ENCODE measurements at places on chromosomes 5 and 9.

DNA sequence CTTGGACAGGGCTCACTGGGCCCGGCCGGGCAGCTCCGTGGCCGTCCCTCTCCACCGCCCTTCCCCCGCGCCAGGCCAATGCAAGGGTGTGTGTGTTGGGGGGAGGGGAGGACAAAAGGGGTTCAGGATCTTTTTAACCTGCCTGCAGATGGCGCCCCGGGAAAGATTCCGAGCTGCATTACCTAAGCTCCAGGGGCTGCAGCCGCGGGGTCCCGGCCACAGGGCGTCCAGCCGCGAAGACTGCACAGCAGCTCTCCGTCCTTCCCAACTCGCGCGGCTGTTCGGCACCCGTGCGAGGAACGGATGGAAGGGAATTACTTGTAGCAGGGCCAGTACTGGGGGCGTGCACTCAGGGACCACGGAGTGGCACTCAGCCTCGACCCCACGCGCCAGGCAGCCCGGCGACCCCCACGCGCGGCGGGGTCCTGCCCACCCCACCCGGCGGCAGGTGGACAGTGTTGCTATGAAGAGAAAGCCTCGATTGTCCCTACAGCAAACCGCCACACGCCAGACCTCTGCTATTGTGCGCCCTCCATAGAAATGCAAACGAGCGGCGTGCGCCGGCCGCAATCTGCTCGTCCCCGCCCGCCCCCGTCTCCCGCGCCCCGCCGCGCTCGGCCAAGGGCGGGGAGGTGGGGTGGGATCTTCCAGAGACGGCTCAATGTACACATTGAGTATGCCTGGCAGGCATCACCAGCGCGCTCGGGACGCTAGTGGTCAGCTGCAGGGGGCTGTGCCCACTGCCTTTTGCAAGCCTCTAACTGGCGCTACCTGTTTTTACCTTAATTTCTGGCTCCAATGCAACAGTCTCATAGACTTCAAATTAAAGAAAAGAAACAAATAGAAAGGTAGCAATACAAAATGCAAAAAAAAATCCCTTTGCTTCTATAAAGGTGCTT lies 796 bp upstream of the GADD45G start:
- DNase-seq: peak; percentile 87

DNA sequence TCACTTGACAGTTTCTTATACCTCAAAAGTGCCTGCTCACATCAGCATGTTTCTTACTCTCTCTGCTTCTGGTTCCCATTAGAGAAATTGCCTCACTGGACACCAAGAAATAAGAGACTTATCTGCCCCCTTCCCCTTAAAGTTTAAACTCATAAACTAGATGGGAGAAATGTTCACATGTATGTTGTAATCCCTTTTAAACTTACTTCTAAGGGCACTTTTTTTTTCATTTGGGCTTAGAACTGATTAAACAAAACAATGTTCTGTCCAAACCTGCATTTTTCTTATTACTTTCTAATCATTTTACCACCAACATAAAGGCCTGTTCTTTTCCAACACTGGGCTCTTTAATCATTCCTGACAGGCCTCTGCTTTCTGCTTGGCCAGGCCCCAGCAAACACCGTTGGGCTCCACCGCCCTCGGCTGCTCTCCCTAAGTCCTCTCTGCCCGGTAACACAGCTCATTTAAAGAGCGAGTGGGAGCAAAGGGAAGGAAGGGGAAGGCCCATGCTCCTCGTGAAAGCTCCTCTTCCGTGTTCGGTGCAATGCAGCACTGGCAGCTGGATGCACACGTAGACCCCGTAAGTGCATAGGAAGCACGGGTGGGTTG lies 53.4 kb downstream of the ROR2 start:
- peak; percentile 80 for DNase-seq

- DNase-seq: no peak
Observed at GRCh38 chr5:149391524-149391923, 12.4 kb upstream of the IL17B start.

- no peak for DNase-seq
Observed at GRCh38 chr5:149887622-149888183, 56.9 kb downstream of the PDE6A start.

DNA sequence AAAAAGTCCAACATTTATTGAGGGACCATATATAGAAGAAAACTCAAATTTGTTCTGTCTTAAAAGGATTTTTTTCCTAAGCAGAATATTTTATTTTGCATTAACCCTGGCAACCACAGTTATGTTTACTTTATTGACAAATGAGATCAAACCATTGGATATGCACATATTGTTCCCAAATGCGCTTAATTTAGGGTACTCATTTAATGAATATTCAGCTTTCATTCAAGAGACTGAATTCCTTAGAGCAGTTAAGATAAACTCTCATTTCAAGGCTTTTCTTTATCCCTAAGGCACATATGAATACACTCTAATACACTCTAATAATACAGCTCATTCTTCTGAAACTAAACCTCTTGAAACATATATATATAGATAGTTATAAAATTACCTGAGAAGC lies 150.2 kb downstream of the HMHB1 start:
- DNase-seq: no peak

DNA sequence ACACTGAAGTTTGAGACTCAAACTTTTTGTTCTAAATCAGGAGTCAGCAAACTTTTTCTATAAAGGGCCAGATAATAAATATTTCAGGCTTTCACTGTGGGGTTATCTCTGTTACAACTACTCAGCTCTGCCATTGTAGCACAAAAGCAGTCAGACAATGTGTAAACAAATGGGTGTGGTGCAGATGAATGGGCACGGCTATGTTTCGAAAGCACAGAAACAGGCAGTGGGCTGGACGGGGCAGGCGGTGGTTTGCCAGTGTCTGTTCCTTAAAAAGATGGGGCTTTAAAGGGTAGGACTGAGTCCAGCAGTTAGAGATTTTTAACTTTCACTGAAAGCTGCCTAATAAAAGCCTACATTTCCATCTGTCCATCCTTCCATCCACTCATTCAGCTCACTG lies 48.9 kb downstream of the PFDN1 start:
- no peak for DNase-seq

DNA sequence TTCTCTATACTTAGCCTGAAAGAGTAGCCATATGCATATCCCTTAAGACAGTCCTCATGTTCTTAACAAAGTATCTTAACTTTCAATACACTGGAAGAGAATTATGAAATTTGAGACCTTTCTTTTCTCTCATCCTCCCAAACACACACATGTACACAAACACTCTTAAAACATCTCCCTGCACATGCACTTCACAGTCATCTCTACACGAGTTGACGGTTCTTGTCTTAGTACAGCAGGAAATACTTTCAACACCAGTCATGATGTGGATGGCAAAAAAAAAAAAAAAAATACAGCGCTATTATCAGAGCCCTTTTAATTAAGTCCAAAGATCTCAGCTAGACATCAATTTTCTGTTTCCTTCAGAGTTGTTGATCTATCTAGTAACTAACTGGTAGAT lies 43.6 kb upstream of the PCSK1 start:
- DNase-seq: no peak

- DNase-seq: no peak
Observed at GRCh38 chr5:96083361-96083881, 121.8 kb upstream of the ELL2 start.

DNA sequence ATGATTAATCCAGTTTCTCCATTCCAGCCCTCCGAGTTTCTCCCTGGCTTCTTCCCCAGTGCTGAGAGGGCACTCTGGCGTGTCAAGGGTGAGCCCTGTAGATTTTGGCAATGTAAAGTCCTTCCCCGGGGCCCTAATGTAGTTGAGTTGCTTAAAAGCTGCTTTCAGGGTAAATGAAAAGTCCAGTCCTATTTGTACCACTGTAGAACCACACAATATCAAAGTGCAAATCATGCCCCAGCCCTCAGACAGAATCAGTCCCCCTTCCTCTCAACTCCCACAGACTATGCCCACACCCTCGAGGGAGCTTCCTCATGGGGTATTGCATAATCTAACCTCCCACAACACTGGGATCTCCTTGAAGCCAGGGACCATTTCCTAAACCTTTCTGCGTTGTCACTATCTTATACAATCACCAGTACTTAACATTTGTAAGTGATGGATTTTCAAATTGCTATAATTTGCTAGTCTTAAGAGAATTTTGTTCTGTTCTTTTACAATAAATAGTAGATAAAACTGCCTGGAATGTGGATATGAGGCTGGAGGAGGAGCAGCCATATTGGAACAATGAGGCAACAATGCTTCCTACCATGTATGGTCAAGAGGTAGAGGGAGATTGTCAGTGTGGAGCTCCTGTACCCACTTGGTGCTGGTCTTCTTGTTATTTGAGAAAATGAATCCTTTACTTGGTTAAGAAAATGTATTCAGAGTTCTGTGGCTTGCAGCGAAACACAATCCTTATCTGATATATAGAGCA lies 34.4 kb downstream of the ZNF366 start:
- DNase-seq: no peak

DNA sequence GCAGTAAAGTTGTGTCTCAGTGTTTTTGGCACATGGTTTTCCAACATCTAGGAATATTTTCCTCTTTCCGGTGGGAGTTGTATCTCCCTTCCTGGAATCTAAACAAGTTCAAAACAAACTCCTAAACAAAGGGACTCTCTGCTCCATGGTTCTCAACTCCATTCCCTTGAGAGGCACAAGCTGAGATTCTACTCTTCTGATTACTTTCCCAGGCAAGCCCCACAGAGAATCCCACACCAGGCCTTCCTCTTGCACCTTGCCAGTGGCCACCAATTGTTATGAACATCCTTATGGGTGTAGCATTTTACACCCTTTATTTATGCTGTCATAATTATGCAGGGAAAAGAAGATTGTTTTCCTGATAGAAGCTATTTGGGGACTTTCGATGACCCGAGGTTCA lies 25.8 kb upstream of the SH3TC2 start:
- DNase-seq: no peak

DNA sequence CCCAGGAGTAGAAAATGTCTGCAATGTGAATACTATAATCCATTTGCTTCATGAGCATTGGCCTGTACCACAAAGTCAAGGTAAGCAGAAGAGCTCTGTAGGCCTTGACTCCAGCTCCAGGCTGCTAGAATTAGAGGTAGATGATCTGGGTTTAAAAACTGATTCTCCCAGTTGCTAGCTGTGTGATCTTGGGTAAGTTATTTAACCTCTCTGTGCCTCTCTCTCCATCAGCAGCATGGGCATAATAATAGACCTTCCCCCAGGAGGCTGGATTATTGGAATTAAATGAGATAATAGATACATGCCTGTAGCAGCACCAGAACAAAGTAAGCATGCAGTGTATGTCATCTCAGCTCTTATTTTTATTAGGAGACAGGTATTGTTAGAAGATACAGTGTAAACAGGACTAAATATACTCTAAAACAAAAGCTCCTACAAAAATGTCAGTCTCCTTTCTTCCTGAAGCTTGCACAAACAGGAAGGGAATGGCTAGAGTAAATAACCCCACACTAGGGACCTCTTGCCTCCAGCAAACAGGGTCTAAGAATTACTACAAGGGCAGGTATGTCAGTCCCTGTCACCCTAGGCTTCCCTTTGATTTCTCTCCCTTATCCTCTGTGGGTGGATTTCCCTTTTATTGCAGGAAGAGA lies 57.5 kb downstream of the PSAT1 start:
- DNase-seq: no peak

GRCh38 chr5:57828221-57828620 lies 345.6 kb upstream of the ACTBL2 start:
- DNase-seq: no peak

- no peak for DNase-seq
Observed at GRCh38 chr9:86868616-86869015, 78.7 kb downstream of the GAS1 start.

- no peak for DNase-seq
Observed at GRCh38 chr5:120655828-120656435, 191.8 kb downstream of the PRR16 start.

DNA sequence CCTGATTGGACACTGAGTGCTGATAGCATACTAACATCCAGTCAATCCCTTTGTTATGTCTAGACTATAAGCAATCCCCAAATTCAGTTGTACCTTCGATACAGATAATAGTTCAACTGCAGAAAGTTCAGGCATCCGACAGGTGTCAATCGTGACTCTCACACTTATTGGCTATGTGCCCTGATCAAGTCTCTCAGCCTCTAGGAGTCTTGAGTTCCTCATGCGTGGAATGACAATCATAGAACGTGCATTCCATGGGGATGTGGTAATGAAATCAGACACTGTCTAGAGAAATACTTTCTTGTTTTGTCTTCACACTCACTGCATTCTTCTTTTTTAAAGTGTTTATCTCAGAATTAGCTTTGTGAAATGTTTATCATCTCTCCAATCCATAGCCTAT lies 4.8 kb downstream of the ANKRD34B start:
- DNase-seq: no peak

DNA sequence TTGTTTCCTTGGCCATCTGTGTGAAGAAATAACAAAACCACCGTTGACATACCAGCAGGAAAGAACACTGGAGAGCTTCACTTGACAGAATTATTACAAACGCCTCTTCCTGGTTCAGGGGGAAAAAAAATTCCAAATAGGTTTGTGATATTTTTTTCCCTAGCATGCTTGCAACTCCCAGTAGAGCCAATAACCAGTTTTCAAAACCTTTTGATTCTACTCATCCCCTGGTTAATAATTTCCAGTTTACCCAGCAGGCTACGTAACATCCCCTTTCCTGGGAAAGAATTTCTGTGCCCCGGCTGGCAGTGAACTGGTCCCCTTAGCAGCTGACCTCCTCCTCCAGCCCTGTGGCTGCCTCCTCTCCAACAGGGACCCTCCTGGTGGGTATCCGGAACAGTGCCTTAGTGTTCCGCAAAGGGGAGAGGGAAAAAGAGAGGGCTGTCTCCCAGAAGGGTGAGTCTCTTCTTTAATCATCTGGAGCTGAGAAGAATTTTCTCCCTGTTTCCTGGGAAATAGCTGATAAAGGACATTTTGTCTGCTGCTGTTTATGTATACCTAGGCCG lies 72.8 kb upstream of the BOD1 start:
- DNase-seq: no peak

- DNase-seq: no peak
Observed at GRCh38 chr5:107301999-107302398, 368.7 kb downstream of the EFNA5 start.

GRCh38 chr5:4144411-4145007 lies 548.9 kb downstream of the IRX1 start:
- DNase-seq: no peak

GRCh38 chr5:143403334-143403592 lies 223 bp downstream of the NR3C1 start:
- peak; percentile 86 for DNase-seq

DNA sequence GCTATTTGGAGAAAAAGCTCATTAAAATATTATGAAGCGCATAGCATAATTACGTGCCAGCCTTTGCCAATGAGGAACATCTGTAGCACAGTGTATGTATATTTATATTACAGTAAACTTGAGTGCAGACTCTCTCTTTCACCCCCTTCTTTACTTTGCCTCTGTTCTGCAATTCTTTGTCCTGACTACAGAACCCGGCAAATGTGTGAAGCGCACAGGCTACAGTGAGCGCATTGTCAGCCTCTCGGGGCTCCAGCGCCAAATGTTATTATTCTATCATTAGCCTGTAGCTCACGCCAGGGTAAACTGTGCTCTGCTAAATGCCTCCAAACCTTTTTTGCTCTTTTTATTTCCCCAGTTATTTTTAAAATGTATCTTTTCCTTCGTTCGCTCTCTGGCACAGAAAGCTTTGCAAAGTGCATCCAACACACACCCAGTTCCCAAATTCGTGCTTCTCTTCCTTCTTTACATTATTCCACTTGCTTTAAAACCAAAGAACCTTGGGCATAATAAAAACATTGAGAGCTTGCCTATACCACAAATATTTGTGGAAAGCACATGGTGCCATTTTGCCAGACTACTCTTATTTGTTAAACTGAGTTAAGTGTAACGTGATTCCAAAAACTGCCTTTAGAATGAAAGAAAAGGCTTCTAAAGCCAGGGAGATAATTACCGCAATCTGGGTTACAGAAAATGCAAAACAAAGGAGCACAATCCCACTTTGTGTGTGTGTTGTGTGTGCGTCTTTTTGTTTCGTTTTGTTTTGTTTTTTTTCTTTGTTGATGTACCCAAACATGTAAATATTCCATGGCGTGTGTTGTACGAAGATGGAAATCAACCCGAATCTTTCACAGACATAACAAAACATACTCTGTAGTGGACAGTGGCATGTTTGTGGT lies 164.1 kb upstream of the MPDZ start:
- no peak for DNase-seq

All from SHP77 (cell line).